ENCODE measurements at places on chromosomes 12 and 14.

DNA sequence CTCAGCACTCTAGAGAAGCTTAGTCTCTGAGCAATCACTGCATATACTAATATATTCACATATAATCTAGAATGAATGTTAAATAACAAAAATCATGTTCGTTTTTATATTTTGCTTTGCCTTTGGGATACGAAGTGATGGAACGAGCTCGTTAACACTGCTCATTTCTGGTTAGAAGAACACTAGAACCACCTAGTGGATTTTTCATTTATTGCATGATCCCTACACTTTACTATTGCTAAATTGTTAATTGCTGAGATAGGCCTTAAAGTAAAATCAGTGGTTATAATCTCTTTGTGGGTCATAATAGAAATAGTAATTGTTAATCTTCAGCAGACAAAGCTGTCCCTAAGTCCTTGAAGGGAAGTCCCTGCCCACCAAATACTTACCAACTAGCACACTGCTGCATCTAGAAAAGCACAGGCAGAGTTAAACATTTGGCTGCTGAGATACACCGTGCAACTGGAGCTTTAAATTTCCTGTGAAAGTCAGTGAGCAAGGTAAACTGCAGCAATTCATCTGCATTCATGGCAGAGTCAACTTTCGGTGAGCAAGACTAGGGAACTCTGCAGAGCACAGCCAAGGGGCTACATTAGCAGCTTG, 353.7 kb downstream of the APAF1 start:
- peak; percentile 25 for DNase-seq

- no peak for DNase-seq
Measured at GRCh38 chr14:106875503-106875902, 1349.1 kb downstream of the TMEM121 start.

DNA sequence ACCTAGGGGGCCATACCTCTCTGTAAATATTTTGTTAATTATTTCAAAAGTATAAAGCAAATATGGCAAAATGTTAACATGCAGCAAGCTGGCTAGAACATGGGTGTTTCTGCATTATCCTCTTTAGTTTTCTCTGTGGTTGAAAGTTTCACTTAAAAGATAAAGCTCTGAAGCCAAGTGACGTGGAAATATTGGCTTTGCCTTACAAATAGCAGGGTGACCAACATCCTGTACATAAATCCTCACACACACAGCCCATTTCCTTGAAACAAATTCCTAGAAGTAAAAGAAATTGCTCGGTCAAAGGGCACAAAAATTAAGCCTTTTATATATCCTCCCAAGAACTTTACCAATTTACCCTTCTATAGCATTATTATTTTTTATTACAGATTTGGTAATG, 10.6 kb upstream of the VWF start:
- no peak for DNase-seq

DNA sequence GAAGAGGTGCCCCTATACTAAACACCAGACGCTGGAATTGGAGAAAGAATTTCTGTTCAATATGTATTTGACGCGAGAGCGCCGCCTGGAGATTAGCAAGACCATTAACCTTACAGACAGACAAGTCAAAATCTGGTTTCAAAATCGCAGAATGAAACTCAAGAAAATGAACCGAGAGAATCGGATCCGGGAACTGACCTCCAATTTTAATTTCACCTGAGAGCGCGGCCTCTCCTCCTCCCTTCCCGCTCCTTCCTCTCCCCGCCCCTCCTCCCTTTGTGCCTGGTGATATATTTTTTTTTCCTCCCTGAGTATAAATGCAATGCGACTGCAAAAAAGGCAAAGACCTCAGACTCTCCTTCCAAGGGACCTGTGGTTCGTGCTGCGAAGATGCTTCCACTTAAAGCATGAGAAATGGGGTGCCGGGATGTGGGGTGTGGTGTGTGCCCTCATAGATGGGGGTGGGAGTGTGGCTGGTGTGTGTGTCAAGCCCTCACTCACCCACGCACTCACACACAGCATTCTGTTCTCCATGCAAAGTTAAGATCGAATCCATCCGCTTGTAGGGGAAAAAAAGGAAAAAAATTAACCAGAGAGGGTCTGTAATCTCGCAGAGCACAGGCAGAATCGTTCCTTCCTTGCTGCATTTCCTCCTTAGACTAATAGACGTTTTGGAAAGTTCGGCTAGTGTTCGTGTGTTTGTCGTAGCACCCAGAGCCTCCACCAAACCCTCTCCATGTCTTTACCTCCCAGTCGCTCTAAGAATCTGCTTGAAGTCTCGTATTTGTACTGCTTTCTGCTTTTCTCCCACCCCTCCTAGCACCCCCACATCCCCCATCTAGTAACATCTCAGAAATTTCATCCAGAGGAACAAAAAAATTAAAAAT, 4.5 kb downstream of the HOXC10 start:
- peak; percentile 47 for DNase-seq

- peak; percentile 73 for DNase-seq
Measured at GRCh38 chr12:52203079-52203921, 11.5 kb upstream of the KRT80 start.

GRCh38 chr12:122318607-122319605, 52.6 kb upstream of the VPS33A start:
- peak; percentile 10 for DNase-seq

- no peak for DNase-seq
Measured at GRCh38 chr14:85224241-85224640, 305.7 kb upstream of the FLRT2 start.

DNA sequence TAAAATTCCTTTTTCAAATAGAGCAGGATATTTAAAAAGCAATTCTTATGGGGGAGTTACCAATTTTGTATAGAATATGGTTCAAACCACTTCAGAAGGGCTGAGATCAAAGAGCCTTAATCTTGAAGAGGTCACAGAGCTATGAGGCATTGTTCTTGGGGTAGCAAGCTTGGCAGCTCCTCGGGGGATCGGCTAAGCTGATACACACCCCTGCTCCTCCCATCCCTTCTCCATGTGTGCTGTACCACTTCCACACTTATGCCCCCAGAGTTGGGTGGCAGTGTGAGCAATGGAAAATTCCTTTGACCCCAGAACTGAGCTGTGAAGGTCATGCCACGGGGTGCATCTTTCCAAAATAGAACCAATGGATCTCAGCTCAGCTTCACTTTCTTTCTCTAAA, 15.0 kb upstream of the TMEM30B start:
- DNase-seq = no peak

- no peak for DNase-seq
Measured at GRCh38 chr12:52053536-52054209, 2.4 kb downstream of the NR4A1 start.

DNA sequence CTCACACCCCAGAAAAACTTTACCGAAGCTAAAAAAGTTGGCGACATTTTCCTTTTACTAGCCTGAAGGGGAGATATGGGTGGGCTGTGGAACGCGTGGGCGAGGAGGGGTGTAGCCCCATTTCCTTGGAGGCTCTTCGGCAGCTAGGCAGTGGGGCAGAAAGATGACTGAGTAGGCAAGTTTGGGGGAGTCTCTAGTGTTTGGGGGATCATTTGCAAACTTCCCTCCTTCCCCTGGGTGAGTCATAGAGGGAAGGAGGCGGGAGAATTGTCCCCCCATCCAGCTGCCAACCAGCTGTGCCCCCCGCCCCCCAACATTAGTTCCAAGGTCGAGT, 2.3 kb downstream of the GLI1 start:
- peak; percentile 32 for DNase-seq

GRCh38 chr14:99156090-99156425, 115.9 kb downstream of the BCL11B start:
- DNase-seq = no peak

DNA sequence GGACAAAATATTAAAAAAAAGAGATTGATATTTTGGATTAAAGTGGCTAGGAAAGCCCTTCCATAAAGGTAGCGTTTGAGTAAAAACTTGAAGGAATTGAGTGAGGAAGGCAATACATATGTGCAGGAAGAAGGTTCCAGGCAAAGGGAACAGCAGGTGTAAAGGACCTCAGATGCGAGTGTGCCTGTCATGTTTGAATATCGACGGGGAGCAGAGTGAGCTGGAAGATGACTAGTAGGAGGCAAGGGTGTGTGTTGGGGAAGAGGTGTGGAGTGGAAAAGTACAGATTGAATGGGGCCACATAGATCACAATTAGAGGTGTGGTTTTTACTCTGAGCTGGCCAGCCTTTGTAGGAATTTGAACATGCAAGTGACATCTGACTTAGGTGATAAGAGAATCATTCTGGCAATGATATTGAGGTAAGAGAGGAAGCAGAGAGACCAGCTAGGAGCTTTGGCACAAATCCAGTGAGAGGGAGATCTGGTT, 15.0 kb upstream of the FBXO33 start:
- no peak for DNase-seq

DNA sequence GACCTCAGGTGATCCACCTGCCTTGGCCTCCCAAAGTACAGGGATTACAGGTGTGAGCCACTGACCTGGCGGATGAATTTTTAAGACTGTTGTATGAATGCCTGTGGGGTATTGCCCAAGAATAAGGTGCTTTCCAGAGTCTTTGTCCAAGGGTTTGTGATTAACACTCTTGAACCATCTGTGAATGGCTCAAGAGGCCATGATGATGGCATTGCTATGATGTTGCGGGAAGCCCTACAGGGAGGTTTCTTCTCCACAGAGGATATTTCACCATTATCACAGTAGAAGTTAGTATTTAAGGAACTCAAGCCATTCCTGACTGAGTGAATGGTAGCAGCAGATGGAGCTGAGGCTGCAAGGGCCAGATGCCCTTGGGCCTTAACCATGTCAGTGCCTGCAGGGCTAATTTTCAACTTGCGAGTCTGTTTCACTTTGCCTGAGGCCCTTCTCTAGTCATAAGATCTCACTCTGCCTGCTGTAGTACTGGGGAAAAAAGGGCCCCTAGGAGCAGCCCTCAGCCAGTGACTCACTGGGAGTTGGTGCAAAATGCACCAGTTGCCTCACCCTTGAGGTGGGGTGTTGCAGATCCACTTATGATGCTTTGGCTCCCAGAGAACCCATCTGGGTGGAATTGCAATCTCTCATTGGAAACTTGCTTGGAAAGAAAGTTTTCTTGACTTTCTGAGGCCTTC, 108.6 kb upstream of the FLRT2 start:
- DNase-seq = peak; percentile 39

DNA sequence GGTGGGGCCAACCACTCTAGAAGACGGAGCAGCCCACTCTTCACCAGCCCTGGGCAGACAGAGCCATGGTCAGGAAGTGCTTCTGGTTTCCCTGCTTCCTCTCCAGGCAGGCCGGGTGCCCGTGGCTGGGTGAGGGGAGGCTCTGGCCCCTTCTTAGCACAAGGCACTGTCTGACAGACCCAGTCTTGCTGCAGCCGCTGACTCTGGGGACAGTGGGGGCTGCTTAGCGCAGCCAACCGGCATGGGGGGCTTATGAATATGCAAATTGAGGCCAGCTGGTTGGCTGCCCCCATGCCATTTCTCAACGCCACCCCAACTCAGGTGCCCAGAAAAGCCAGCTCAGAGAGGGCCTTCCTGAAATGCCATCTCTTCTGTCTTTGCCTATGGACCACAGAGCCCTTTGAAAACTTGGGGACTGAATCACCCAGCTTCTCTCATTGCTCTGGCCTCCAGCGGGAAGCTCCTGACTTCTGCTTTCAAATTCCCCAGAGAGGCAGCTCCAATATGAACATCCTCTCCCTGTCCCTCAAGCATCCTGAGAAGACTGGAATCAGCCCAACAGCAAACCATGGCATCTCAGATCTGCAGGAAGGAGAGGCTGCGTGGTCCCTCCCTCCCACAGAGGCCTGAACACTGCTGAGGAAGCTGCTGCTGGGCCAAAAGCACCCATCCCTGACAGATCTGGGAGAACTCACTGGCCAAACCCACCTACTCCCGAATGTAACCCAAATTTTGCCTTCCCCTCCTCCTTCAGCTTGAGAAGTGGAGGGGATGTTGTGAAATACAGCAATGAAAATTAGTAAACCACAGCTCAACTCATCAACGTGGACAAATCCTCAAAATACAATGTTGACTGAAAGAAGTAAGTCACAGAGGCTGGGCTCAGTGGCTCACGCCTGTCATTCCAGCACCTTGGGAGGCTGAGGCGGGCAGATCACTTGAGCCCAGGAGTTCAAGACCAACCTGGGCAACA, at the start of gene PROX2:
Gene PROX2, minus strand, starts transcription at position 205 of the 973 bp plus-strand sequence. CDS start 12,311 bp downstream, outside the sequence.
- no peak for DNase-seq

DNA sequence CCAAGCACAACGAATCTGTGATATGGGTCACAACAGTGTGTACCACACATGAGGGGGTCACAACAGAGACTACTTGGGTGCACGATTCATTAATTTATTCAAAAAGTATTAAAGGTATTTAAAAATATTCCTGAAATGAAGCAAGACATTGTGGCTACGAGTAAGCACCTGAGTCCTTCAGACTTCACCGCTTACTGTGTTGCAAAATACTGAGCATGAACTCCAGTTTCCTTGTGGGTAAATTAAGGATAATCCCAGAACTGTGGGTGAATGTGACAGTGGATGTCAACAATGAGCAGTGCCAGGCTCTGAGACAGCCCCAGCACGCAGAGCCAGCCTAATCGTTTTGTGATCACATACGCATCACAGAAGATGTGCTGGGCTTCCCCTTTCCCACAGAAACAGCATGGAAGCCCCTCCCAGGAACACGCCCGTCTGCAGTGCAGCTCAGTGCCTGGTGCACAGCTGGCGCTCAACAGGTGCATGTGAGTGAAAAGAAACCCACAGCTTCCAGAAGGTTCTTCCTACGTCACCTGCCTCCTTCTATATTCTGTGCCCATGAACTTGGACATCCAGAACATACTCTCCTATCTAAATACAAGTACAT, 29.1 kb downstream of the CDC42BPB start:
- DNase-seq = no peak

- no peak for DNase-seq
Measured at GRCh38 chr12:109741286-109741969, 27.8 kb downstream of the FAM222A start.

GRCh38 chr12:810116-810515, 57.7 kb downstream of the WNK1 start:
- no peak for DNase-seq

DNA sequence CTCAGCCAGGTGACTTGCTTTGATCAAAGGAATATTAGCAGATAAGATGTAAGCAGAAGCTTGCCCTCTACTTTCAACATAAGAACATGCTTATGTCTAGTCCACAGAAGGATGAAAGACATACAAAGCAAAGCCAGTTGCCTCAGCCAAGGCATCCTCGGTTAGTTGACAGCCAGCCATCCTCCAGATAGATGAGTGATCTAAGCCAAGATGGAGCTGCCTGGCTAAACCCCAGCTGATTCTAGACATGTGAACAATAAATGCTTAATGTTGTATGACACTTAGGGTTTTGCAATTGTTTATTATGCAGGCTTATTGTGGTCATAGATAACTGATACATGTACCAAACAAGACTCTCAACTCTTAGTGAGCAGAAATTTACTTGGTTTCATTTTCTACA, 157.6 kb upstream of the TMTC2 start:
- no peak for DNase-seq

- no peak for DNase-seq
Measured at GRCh38 chr12:90831712-90832111, 123.3 kb downstream of the CCER1 start.

GRCh38 chr12:131507881-131508280, 203.0 kb upstream of the SFSWAP start:
- DNase-seq = no peak
